ENCODE measurements at places on chromosomes 16 and 17. TPM values are rescaled to one million over a fixed set of nuclear protein-coding genes. Genes with fewer than 3 reads are reported as not detected.

The FKBP10 gene
- 0.19 TPM for total RNA-seq

- DNase-seq, result no peak
These were observed 18.8 kb downstream of the CMIP start for GRCh38 chr16:81463296-81463890.

The ARL5C gene
- total RNA-seq, result not detected

DNA sequence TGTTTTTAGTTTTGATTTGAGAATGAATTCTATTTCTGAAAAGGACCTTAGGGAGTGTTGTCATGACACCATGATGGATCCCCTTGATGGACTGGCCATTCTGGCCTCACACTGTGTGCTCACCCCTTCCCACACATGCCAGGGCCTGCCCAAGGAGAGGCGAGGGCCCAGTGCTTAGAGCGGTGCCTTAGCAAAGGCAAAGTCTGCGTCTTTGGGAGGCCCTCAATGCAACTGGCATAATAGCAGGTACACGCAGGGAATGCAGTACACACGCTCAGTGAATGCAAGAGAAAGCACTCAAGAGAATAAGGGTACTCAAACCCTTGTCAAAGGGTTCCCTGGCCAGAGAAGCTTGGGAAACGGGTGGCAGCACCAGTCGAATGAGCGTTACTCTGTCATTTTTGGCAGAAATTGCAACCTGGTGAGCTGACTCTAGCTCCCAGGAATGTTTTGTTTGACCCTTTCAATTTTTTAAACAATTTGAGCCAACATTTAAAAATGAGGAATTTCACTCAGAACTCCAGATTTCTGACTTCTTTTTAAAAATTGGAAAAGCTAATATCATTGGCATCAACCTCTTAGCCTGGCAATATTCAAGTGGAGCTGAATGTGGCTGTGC, 32.1 kb downstream of the NKD1 start:
- no peak for DNase-seq

DNA sequence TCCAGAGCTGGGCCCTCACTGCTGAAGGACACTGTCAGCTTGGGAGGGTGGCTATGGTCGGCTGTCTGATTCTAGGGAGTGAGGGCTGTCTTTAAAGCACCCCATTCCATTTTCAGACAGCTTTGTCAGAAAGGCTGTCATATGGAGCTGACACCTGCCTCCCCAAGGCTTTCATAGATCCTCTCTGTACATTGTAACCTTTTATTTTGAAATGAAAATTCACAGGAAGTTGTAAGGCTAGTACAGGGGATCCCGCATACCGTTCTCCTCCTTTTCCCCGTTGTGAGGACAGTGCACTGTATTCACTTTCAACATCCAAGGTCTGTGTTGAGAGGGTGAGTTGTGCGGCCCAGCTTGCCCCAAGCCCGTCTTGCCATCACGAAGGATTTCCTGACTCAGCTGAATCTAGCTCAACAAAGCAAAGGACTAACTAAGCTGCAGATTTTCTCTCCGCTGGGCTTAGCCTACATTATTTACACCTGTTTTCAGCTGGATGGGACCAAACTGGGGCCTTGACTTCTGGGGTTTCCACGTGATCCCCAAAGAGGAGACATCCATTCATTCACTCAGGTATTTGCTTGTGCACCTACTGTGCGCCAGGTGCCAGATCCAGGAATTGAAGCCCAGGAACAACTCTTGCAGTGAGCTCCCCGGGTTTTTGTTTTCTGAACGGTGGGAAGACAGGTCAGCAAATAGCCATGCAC, 5.2 kb upstream of the TMEM235 start:
- no peak for DNase-seq

The SLC43A2 gene
- 5.1 TPM for total RNA-seq

GRCh38 chr16:71338193-71338592, 20.3 kb upstream of the CALB2 start:
- DNase-seq, result no peak

- no peak for DNase-seq
These were observed 2.9 kb downstream of the NKD1 start for GRCh38 chr16:50550866-50551641.

The PIMREG gene
- 7.2 TPM for total RNA-seq

The PRSS21 gene
- not detected for total RNA-seq

DNA sequence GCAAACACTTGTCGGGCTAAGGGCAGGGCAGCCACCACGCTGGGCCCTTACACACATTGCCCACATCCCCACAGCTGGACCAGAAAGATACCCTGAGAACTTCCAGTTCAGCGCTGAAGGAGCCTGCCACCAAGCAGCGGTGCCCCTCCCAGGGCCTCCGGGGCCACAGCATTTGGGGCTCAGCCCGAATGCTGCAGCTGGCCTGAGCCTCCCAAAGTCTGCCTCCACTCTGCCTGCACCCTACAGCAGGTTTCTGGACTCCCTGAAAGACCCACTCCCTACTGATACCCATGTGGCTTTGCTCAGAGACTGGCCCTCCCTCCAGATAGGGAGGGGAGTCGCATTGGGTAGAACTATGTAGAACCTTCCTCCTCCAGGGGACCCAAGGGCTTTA, 1.5 kb downstream of the MCRIP1 start:
- no peak for DNase-seq

All from esophagus squamous epithelium (tissue), 5 donors.